Activated T-cell treated with anti-CD3 and anti-CD28 coated beads for 1 hour (primary cell): ENCODE measurements at places on chromosomes 7 and 10.

GRCh38 chr10:112851588-112852211 is 98.3 kb upstream of the TCF7L2 start:
- DNase-seq = no peak

GRCh38 chr10:102405108-102405571 is 9.6 kb downstream of the NFKB2 start:
- DNase-seq = no peak

DNA sequence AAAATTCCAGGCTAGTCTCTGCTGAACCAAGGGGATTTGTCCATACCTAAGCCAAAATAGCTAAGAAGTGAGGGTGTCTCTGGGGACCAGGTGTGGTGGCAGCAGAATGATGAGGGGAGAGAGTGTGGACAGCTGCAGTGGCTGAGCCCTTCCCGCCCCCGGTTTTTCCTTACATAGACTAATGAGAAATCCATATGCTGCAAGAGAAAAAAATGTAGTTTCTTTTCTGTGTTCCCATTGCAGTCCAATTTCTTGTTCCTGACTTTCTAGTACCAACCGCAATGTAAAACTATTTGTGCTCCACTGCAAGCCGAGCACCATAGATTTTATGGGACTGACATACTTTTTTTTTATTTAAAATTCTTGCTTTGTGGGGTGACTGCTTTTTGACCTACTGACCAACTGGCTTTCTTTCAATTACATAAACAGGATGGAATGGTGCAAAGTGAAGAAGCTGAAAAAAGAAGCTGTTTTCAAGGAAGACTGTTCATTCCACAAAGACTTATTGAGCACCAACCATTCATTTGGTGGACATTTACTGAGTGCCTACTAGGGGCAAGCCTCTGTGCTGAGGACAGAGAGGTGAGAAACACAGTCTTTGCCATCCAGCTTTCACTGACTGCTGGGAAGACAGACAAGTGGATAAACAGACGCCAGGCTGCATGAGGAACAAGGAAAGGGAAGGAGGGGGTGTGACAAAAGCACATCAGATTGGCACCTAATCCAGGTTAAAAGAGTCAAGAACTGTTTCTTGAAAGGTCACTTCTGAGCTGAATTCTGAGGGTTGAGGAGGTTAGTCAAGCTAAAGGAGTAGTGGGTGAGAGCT is 9.8 kb downstream of the CEP41 start:
- DNase-seq = no peak

GRCh38 chr10:76230921-76231285 is 799.5 kb downstream of the LRMDA start:
- DNase-seq = no peak

- DNase-seq = no peak
These were observed 32.1 kb upstream of the PFKFB3 start for GRCh38 chr10:6170638-6171037.

DNA sequence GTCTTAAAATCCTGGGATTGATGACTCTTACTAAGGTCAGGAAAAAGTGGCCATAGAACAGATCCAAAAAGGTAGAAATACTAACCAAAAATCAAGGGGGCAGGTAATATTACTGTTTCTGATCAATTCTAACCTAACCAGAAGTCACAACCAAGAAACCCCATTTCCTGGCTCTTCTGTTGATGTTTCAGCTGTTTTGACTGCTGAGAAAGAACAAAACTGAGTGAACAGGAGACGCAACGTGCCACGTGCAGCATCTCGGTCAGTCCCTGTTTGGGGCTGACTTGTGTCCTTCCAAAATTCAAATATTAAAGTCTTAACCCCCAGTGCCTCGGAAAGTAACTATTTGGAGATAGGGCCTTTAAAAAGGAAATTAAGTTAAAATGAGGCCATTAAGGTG is 56.8 kb downstream of the JAZF1 start:
- DNase-seq = no peak

DNA sequence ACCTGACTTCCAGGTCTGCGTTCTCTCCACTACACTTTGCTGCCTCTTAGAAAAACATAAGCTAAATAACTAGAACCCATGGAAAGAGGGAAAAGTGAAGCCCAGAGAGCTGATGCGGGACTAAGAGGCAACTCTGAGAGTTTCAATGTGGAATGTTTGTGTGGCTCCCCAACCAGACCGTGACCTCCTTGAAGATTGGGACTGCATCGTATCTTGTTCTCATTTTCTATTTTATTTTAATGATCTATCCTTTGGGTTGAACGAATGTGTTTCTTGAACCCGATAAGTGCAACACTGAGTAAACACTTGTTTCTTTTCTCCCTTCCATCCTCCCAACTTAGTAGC is 77.4 kb downstream of the TPST1 start:
- DNase-seq = no peak

DNA sequence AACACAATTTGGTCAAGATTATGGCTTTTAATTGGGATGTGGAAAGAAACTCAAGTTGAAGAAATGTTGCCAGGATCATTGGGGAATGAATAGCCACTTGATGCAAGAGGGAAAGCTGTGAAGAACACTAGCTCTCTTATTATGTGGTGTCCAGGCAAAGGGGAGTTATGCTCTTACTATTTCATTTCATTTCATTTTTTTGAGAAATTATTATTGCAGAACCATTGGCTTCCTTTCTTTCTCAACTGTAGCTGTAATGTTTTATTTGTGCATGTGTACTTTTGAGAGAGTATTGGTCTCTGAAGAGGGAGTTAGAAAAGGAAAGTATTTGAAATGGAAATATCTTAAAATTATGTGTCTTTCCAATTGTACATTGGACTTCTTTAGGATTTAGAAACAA is 312.6 kb upstream of the BMPER start:
- DNase-seq = no peak

DNA sequence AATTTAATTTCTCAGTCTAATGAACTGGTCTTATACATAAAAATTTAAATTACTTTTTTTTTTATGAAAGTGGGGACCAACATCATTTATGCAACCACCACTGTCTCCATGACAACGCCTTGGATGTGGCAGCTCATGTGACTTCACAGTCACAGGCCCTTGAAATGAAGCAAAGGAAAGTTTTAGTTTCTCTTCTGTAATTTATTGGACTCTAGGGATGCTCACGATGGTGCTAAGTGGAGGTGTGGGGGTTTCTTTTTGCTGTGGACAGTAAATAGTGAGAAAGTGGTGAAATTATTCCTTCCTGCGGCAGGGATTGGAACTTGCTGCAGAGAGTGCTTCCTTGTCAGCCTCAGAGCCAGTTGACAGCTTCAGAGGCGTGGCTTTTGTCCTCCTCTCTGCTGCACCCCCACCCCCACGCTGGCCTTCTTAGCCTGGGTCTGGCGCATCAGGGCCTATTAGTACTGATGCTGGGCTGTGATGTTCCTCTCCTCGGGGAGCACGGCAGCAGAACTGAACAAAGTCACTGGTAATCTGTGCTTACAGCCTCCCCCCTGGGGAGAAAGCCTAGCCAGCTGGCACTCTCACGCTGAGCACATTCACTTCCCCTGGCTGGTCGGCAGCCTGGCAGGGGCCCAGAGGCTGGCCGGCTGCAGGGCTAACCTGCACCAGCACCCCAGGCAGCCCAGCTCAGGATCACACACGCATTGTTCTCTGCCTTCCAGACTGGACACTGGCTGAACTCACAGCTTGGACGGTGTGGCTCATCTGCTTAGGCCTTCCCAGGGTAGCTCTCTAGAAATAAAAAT is 517.5 kb upstream of the GALNT17 start:
- DNase-seq = no peak

- DNase-seq = no peak
These were observed 21.7 kb downstream of the ZCWPW1 start for GRCh38 chr7:100406767-100407166.

- no peak for DNase-seq
These were observed 86.6 kb upstream of the TCERG1L start for GRCh38 chr10:131398166-131398565.

GRCh38 chr7:4629287-4629895 is 52.7 kb upstream of the FOXK1 start:
- no peak for DNase-seq

DNA sequence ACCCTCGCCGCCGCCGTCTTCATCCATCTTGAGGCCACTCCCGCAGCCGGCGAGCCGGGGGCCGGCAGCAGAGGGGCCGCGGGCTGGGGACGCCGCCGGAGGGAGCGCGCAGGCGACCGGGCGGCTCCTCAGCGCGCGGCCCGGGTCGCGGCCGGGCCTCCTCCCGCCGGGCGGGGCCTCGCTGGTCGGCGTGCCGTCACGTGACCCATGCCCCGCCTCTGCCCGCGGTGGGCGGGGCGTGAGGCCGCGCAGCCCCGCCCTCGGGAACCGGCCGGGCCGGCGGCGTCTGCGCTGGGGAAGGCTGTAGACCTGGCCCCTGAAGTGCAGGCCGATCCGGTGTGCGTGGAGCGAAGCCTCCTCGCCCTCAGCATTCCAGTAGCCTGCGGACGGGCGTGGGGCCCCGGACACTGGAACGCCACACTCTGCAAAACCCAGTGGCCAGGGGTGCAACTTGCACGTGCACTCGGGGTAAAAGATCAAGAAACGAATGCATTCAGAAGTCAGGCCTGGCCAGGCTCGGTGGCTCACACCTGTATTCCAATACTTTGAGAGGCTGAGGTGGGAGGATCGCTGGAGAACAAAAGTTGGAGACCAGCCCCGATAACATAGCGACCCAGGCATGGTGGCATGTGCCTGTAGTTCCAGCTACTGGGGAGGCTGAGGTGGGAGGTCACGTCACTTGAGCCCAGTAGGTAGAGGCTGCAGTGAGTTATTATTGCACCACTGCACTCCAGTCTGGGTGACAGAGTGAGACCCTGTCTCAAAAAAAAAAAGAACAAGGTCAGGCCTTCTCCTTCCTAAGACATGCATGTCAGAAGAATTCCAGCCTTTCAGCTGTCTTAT is at the start of gene CYTH3:
Gene CYTH3 (minus strand): TSS at position 144 of the 843 bp plus-strand sequence. CDS start 117 bp downstream, at position 27.
- DNase-seq = peak; percentile 66

- no peak for DNase-seq
These were observed 50.2 kb downstream of the SND1 start for GRCh38 chr7:127702052-127702652.

DNA sequence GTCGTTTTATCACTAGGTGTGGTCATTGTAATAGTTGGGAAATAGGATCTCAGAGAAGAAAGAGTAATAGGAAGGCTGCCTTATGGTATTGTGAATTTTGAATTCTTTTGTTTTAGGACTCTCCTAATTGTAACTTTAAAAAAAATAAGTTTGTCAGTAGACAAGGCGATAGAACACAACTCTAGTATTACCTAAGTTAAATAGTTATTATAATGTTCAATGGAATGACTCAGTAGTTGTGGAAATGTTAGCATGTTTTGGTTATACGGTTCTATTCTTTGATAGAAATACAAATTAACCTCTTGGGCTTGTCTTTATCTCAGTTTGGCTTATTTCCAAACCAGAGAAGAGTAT is 1.4 kb downstream of the DNAH11 start:
- DNase-seq = no peak

DNA sequence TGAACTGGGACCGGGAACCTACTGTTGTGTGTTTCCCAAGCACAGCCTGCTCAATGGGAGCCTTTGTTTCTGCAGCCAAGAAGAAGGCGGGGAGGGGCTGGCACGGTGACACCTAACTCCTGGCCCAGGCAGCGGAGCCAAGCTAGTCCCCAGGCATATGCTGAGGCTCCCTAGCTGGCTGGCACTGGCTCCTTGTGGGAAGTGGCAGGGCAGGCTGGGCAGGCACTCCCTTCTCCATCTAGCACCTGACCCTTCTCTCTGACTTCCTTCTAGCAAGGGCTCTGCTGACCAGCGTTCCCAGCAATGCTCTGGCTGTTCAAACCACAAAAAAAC is 325.0 kb downstream of the PLXNA4 start:
- no peak for DNase-seq

- DNase-seq = no peak
These were observed 19.6 kb upstream of the GIMAP2 start for GRCh38 chr7:150665896-150666295.

- peak; percentile 18 for DNase-seq
These were observed 457 bp downstream of the ACADSB start for GRCh38 chr10:123009105-123009820.

- no peak for DNase-seq
These were observed 5.6 kb downstream of the CD36 start for GRCh38 chr7:80644054-80644453.

DNA sequence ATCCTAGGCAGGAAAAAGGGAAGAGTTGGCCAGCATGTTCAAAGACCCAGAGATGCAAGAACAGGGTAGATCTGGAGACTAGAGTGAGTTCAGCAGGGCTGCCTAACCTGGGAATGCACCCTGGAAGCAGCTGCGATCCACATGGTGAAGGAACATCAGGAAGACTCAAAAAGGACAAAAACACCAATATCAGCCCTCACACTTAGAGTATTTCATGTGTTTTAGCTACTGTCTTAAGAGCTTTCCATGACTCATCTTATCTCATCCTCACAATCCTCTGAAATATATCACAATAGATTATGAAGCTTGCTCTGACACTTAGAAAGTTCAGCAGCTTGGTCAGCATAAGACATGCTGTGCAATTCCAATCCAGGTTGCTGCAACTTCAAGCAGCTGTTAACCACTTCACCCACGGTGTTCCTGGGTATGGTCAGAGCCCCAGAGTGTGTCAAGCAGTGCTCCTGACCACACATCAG is 380.9 kb downstream of the PARD3 start:
- no peak for DNase-seq

DNA sequence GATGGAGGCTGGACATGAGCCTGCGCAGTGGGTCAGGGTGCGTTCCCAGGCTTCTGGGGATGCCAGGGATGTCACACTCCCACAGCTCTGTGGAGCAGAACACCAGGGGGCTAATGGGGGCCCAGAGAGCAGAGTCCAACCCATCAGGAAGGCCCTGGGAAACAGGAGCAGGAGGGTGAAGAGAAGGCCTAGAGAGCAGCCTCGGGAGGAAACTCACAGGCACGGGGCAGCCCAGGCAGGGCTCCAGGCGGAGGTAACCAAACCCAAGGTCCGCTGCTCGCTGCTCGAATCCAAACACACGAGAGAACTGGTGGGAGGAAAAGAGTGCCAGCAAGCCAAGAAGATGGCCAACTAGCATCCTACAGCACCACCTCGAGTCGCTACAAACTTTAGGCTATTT is 130.7 kb upstream of the LANCL2 start:
- DNase-seq = no peak

DNA sequence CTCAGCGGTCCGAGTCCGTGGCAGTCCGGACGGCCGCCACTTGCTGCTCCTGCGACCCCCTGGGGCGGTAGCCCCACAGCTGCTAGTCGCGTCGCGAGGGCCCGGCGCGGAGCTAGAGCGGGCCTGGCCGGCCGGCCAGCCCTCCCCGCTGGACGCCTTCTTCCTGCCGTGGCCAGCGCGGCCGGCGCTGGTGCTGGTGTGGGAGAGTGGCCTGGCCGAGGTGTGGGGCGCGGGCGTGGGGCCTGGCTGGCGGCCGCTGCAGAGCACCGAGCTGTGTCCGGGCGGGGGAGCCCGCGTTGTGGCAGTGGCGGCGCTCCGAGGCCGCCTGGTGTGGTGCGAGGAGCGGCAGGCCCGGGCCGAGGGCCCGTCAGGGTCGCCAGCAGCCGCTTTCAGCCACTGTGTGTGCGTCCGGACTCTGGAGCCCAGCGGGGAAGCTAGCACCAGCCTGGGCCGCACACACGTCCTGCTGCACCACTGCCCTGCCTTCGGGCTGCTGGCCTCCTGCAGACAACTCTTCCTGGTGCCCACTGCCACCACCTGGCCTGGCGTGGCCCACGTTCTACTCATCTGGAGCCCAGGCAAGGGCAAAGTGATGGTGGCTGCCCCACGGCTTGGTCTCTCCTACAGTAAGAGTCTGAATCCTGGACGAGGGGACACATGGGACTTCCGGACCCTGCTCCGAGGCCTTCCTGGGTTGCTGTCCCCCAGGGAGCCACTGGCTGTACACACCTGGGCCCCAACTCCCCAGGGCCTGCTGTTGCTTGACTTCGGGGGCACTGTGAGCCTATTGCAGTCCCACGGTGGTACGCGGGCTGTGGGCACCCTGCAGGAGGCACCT is 631 bp downstream of the HPS6 start:
- no peak for DNase-seq
